ENCODE measurements at places on chromosomes 6 and 20.

DNA sequence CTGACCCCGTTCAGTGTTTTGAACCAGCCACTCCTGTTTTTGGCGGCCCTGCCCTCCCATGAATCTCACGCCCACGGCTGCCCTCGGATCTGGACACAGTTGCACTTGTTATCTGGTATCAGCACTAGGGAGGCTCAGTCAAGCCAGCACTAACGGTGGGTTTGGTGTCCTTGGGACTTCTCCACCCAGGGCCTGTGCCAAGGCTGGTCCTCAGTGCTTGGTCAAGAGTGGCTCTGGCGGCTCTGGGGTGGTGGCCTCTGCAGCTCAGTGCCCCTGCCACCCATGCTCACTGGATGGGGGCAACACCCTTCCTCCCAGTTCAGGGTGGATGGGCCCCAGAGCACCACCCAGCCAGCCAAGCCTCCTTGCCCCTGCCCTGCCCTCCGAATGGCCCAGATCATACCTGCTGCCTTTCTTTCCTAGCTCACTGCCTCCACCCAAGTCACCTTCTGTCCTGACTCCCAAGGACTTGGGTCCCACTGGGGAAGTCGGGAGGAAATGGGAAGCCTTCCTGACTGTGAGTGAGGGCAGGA, 54.7 kb downstream of the SSR1 start:
- DNase-seq, result no peak

- DNase-seq, result no peak
Observed at GRCh38 chr6:28769626-28770402, 154.0 kb downstream of the TRIM27 start.

DNA sequence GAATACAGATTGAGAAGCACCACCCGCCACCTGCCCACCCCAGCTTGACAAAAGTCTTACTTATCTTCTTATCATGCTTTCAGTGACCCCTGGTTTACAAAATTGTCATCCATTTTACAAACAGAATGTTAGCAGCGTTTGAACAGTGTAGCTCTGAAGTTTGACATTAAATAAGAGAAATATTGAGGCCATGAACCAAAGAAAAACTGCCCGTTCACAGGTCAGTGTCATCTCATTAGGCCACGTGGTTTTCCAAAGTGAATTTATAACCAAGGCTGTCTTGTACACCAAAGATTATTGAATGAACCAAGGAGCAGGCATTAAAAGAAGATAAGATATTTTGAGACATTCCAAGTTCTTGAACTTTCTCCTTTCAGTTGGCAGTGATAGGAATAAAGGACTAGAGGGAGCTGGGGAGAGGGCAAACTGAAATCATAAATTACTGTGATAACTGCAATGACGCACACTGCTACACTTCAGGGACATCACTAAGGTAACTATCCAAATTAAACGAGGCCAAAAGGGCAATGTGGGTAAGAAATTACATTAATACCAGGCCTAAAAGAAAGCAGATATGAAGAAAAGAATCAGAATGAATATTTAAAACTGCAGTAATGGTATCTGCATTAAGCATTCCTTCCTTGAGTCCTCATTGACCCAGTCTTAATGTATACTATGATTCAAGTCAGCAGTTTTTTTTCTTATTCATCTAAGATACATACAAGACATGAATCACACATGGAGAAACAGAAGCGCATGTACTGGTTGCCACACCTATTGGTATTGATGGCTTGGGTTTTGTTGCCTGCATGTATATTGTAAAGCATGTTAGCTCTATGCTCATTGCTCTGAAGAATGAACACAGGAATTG, 159.8 kb upstream of the ARG1 start:
- no peak for DNase-seq

- DNase-seq, result no peak
Observed at GRCh38 chr6:121485359-121485811, 49.9 kb downstream of the GJA1 start.

DNA sequence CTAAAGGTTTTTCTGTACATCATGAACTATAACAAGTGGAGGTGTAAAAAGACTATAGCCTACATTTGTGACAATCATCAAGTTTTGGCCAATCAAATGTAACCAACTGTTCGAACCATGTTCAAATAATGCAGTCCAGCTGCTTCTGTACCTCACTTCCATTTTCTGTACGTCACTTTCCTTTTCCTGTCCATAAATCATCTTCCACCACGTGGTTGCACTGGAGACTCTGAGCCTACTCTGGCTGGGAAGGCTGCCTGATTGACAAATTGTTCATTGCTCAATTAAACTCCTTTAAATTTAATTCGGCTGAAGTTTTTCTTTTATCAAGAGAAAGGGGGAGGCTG, 270.4 kb upstream of the JARID2 start:
- DNase-seq, result peak; percentile 8

DNA sequence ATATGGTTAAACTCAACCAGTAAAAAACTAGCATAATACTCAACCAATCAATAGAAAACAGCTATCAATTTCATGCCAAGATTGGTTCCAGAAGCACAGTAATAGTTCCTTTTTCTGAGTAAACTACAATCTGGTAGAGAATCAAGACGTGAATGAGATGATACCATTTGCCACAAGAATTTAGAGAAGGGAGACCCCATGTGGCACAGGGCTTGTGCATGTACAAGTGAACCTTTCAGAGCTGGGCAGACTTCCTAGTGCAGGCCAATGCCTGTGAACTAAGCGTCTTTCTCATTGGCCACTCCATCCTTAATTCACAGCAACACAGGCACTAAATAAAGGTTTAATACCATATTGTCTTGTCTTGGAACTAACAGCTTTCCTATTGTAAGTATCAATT, 213.5 kb downstream of the RFPL4B start:
- DNase-seq, result no peak

DNA sequence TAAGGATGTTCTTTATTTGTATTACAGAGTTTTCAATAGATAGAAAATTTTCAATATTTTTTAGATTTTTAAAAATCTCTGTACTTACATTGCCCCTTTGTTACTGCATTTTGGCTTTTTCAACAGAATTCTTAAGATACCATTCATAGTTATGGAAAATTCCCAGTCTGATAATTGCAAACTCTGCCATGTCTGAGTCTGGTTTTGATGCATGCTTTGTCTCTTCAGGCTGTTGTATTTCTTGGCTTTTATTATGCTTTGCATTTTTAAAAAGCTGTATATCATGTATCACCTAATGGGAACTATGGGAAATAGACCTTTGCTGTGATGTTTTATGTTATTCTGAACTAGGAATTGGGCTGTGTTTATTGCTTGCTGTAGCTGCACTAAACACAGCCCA, 898.9 kb upstream of the ADGRB3 start:
- no peak for DNase-seq

- DNase-seq, result no peak
Observed at GRCh38 chr20:5786930-5787795, 37.0 kb downstream of the SHLD1 start.

- no peak for DNase-seq
Observed at GRCh38 chr6:37690964-37691735, 6.5 kb downstream of the MDGA1 start.

GRCh38 chr6:132280436-132280835, 120.8 kb downstream of the MOXD1 start:
- DNase-seq, result no peak

DNA sequence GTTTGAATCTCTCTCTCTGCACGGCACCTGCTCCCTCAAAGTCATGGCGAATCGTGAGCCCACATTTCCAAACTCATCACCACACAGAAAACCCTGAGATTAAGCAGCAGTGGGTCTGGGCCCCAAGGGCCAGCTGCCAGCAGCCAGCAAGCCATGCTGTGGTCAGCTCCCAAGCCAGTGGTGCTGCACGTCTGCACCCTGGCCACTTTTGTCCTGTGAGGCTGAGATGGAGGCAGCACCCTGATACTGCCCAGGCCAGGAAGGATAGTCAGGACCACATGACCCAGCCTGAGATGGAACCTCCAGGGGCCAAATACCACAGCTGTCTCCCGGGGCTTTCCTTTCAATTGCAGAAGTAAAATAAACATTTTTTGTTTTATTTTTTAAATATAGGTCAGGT, 93.9 kb downstream of the PRND start:
- DNase-seq, result no peak

- no peak for DNase-seq
Observed at GRCh38 chr6:17299750-17300149, 18.6 kb downstream of the RBM24 start.

- no peak for DNase-seq
Observed at GRCh38 chr6:110608151-110608550, 131.7 kb upstream of the SLC22A16 start.
